Stimulated activated CD4-positive, alpha-beta T cell treated with anti-CD3 and anti-CD28 coated beads, Interleukin-1b, Interleukin-23, amount 100 ng/mL, for 1 hour (primary cell): ENCODE measurements at places on chromosomes 11 and 22.

GRCh38 chr11:88522624-88523385 is 185.3 kb upstream of the CTSC start:
- DNase-seq = no peak

DNA sequence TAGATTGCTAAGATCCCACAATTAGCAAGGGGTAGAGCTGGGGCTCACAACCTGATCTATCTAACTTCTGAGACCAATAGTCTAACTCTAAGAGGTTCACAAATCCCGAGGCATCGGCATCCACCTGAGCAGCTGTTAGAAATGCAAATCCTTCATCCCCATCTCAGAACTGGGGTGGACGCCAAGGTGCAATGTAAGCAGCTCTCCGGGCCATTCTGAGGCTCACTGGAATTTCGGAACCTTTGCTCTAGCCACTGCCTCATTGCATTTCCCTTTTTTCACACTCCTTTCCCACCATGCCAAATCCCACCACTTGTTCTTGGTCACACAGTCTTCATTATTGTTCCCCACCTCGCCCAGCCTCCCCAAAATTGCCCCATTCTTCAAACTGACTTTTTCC is 29.8 kb downstream of the MAML2 start:
- DNase-seq = no peak

- no peak for DNase-seq
Measured at GRCh38 chr11:87181143-87181542, 143.4 kb downstream of the TMEM135 start.

- DNase-seq = no peak
Measured at GRCh38 chr11:119865661-119866156, 136.7 kb upstream of the NECTIN1 start.
